IPS-NIHi11 (cell line): ENCODE measurements at places on chromosomes 5 and 9.

GRCh38 chr5:113293975-113294310, 140.8 kb downstream of the TSSK1B start:
- DNase-seq, result no peak

- no peak for DNase-seq
These were observed 4.4 kb upstream of the N4BP3 start for GRCh38 chr5:178108966-178109365.

GRCh38 chr5:139065306-139065705, 132.9 kb downstream of the SIL1 start:
- DNase-seq, result no peak

DNA sequence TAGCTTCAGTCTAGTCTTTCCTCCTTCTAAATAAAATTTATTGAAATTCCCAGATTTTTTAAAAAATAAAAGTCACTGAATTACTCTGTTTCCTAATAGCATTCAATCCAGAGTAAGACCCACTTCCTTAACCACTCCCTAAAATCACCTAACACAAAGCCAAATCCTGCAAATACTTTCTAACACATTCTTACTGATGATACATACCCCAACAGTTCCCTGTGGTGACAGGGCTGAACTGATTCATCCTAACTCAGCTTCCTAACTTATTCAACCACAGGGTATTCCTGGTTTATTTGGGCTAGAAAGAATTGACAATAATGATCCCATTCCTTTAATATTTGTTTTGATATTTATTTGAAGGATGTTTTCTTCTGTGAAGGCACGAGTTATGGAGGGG, 40.7 kb upstream of the ZNF300 start:
- DNase-seq, result no peak

DNA sequence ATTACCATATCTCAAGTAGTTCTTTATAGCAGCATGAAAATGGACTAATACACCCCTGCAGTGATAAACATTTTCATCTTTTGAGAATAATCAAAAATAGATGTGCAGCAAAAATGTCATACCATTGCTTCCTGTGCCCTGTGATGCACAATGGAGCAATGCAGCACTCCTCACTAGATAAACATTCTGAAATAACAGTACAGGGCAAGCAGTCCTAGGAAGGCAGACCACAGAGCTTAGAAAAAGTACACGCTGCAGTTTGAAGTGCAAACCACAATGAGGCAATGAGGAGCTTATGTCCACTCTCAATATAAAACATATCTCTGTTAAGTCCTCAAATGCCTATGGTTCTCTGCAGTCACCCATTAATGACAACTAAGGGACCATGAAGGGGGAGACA, 367.6 kb downstream of the PDE4D start:
- no peak for DNase-seq

DNA sequence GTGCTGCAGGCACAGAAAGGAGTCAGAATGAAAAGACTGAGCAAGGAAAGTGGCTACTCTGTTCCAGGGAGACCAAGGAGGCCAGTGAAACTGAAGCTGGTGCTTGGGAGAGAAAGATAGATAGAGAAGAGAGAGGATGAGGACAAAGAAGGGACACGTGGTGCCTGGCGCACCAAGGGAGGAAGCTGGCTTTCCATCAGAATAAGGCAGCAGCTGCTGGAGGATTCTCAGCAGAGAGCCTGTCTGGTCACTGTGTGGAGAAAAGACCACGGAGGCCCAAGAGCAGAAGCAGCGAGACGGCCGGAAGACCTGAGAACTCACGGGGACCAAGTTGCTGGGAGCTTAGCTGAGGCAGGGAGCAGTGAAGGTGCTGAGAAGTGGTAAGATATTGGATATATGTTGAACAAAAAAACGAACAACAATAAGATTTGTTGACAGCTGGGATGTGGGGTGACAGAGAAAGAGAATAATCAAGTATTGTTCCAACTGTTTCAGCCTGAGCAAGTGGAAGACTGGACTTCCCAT, 116.1 kb downstream of the SEMA5A start:
- no peak for DNase-seq

- no peak for DNase-seq
These were observed 82.1 kb upstream of the IL33 start for GRCh38 chr9:6133346-6134063.

GRCh38 chr9:128159522-128159783, 612 bp upstream of the BBLN start:
- DNase-seq, result no peak

GRCh38 chr5:102277144-102277543, 18.9 kb downstream of the SLCO4C1 start:
- no peak for DNase-seq

GRCh38 chr5:129739773-129740172, 8.1 kb upstream of the MINAR2 start:
- no peak for DNase-seq

DNA sequence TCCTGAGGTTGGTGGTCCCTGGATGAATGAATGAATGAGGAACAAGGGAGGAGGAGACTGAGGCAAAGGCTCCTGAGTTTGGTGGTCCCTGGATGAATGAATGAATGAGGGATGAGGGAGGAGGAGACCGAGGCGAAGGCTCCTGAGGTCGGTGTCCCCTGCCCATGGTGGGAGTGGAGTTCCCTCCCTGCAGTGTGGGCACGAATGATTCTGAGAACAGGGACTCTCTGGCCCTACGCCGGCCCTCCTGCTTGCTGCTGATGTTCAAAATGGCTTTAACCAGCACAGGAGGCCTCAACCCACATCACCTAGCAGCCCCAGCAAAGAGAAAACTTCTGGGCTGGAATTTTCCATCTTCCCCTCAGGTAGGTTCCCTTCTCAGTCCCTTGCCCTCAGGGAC, 377.8 kb downstream of the IRX2 start:
- DNase-seq, result no peak

- no peak for DNase-seq
These were observed 38.8 kb upstream of the PWWP2A start for GRCh38 chr5:160158087-160158486.

DNA sequence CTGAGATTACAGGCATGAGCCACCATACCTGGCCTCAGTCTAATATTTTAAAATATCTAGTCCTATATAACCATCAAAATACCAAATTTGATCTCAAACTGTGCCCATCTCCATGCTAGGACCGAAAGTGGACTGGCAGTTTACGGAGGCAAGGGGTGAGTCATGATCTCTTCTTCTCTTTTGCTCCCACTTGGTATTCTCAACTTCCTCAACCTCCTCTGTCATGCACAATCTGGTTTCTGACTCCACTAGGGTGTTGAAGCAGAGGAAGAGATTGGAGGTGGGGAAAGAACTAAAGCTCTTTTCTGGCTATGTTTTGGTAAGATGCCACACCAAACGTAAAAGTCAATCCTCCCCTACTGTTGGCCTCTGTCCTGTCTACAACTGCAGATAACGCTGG, 55.9 kb upstream of the CEMIP2 start:
- DNase-seq, result no peak

DNA sequence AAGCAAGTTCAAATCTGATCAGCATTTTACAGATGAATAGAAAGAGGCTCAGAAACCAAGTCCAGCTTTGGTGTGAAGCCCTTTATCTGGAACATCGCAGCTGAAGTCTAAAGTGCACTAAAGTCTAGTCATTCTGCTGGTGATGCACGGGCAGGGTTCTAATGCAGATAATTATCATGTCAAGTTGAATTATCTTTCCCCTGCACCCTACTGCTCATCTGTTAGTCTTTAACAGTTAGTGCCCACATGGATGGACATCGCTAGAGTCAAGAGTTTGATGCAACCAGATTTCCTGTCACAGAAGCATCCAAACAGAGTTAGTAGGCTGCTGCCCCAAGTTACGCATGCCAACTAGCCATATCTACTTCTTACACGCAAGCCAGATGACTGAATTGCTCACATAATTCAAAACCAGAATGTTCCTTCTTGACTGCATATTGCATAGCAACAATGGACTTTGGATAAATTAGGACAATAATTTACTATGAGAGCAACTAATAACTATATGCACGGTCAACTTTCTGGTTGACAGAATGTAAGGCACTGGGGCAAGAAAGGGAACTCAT, 1.6 kb upstream of the TOMM5 start:
- no peak for DNase-seq

- no peak for DNase-seq
These were observed 20.4 kb downstream of the AUH start for GRCh38 chr9:91341258-91341746.

GRCh38 chr9:114387680-114388356, at the start of gene AKNA:
TSS of gene AKNA (minus strand) at chr9:114387982. CDS start at chr9:114381333, 6,649 bp downstream.
- DNase-seq, result peak; percentile 67
